ENCODE measurements at places on chromosomes 12 and 14.

DNA sequence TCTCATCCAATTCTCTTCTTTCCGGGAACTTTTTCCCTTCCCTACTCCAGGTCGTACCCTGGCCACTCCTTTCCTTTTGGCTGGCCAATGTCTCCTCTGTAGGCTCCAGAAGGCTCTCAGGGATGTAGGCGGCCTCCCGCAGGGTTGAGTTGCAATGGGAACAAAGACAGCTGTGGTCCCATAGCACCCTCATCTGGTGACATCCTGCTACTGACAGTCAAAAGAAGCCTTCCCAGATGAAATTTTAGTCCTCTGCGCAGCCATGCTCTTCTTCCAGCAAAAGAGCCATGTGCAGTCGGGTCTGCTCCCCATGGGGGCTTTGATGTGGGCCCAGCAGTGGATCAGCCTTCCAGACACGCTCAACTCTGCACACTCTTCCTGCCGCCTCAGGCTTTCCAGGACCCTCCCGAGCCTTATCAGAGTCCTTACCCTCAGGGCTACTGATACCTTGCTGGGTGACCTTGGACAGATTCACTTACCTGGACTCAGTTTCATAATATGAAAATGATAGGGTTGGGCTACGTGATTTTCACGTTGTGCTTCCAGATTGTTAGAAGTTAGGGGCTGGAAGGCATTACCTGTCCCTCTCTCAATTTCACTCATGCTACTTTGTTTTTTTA, 5.5 kb upstream of the CELA1 start:
- peak; percentile 67 for DNase-seq

GRCh38 chr12:51244269-51244668, 5.6 kb downstream of the DAZAP2 start:
- no peak for DNase-seq

DNA sequence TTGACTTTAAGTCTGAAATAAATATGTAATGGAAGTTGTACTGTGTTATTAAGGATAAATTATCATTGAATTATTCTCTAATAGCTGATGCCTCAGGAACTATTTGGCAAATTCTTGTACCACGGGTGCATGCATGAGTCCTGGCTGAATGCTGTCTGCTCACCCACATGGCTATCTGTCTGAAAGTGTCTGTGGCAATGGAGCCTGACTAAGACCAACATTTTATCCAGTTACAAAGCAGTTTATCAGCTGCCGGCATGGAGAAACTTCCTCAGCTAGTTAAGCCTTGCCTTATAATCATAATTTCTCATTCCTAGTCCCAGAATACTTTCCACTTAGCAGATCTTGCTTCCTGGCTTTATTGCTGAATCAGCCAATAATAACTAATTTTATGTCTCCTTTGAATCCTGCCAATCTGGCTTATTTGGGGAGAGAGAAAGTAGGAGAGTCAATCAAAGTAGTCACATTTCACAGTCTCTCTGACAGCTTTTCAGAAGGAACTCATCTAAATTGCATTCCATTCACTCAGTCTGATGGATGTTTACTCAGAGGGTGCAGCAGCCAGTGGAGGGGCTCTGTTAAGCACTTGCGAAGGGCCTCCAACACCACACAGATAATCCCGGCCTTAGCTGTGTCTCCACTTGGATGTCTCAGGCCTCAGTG, 280.6 kb upstream of the CLEC14A start:
- DNase-seq: no peak

GRCh38 chr12:10634427-10634826, 21.0 kb upstream of the MAGOHB start:
- DNase-seq: no peak

GRCh38 chr14:53900499-53900898, 56.1 kb downstream of the BMP4 start:
- no peak for DNase-seq

DNA sequence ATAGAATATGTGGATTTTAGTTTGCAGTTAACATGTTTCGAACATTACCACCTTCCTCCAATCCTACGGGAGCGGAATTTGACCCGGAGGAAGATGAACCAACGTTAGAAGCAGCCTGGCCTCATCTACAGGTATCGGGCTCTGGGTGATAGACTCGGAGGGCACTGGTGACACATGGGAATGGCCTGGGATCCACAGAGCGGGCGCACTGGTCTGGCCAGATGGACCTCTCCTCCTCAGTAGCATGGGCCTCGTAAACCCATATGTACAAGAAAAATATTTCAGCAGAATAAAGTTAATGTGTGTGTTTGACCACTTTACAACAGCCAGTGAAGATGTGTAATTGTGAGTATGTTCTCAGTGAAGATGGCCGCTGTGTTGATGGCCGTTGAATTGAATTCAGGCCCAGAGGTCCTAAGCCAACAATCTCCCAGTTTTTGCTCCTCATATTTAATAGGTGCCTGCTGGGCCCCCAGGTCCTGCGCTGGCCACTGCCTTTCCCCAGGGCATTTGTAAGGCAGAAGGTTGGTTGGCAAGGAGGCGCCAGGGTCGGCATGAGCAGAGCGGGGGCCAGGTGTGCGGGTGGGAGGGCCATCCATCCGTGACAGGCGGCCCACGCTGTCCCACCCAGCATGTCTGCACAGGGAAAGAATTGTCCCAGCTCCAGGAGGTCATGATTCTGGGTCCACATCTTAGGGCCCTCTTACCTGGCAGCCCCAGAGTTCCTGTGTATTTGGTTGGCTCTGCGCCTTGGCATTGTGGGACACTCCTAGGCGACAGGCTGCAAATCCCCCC, 82.0 kb upstream of the DYNC1H1 start:
- DNase-seq: no peak

- no peak for DNase-seq
These were observed 58.7 kb downstream of the TESC start for GRCh38 chr12:117040496-117040895.

GRCh38 chr14:50714450-50715073, 46.5 kb upstream of the SAV1 start:
- peak; percentile 5 for DNase-seq

DNA sequence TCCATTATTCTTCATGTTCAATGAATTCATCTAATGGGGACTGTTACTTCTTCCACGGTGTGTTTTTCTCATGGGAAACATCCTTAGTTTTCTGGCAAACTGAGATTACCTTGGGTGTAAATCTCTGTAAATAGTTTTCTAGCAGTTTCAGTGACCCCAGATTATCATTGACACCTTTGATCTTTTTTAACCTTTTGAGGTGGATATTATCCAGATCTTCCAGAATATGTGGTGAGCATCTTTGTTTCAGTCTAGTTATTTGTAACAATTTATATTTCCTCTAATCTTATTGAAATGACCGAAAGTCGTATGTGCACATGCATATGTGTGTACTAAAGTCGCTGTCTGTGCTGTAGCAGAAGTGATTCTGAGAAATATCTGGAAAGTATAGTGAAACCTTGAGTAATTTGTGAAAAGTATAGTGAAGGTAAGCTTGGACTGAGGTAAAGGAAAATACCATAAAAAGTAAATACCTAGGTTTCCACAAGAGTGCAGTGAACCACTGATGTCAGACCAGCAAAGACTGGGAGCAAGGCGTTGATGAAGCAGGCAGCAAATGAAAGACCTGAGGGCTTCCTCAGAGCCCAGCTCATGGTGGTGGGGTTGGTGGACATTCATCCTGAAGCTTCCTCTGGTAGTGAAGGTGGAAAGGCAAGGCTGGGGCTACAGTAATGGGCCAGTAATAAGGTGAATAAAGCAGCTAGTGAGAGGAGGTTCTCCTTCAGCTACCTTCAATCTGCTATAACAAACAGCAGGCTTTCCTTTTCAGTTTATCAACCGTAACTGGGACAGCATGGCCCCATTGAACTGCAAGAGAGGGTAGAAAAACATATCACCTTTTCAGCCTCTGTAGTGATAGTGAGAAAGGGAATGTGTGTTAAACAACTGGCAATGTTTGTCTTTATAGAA, 480.2 kb upstream of the FBXO33 start:
- no peak for DNase-seq

GRCh38 chr12:26848156-26848825, 15.3 kb upstream of the ITPR2 start:
- no peak for DNase-seq

DNA sequence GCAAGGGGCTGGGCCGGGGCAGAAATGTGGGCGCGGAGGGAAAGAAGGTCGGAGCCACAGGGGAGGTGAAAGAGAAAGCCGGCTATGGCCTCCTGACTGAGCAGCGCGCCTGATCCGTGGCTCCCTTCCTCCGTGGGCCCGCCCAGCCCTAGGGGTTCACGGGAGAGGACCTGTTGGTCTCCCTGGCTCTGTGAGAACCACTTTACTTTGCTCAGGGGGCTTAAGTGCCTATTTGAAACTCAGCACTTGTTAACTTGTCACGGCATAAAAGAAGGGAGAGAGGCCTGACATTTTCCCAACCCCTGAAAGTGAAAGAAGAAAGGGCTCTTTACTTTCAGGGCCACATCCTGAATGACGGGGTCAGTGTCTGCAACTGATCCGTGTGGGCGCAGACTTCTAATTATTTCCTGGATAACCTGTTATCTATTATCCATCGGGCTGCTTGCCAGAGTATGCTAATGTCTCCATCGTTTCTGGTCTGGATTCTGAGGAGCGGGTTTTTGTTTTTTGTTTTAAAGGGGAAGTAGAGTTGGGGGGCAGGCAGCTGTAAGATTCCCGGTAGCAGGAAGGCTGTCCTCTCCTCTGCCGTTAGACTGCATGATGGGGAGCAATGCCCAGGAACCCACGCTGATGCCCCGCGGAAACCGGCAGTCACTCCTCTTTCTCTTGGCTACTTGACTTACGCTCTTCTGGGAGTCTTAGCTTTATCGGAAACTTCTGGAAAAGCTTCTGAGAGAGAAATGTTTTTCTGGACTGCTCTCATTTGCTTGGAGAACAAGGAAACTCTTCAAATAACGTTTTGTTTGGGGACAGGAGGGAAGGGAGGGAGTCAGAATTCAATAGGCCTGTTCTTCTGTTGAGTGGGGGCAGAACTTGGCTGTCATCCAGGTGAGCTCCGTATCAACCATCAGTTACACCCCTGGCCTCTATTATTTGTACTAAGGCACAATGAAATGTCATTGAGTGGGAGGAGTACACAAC, 127.7 kb upstream of the MAX start:
- peak; percentile 94 for DNase-seq

- DNase-seq: no peak
These were observed 486.1 kb upstream of the TMEM132C start for GRCh38 chr12:127780881-127781280.

- no peak for DNase-seq
These were observed 182.9 kb downstream of the NOVA1 start for GRCh38 chr14:26414926-26415325.

DNA sequence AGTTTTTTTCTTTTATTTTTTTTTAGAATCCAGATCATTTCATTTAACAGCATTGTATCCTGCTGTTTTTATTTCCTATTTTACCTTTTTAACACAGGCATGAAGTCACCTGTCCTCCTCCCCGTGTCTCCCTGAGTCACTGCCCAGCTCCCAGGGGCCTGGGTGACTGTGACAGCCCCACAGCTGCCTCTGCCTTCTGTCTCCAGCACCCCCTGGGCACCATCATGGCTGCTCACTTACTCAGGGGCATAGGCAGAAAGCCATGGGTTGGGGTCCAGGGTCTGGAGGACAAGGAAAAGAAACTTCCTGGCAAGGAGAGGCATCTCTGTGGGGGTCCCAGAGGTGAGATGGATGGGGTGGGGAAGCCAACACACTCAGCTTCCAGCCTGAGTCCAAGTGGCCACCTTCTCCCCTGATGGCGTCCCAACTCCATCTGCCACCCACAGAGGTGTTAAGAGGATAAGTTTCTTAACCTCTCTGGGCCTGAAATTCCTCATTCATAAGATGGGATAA, 25.3 kb downstream of the TMEM63C start:
- no peak for DNase-seq

DNA sequence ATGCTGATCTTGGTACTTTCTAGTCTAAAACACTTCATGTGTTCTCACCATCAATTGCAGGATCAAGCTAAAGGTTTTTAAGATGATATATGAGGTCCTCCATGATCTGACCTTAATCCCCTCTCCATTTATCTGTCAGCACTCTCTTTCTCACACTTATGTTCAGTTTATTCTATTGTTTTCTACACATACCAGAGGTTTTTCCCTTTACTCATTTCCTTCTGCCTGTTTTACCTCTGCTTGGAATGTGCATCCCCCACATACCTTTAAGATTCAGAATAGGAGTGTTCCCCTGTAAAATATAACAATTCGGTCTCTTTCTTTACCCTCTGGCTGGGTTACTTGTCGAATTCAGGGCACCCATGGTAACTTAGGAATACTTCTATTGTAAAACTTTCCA, 219.1 kb upstream of the PKP2 start:
- no peak for DNase-seq

DNA sequence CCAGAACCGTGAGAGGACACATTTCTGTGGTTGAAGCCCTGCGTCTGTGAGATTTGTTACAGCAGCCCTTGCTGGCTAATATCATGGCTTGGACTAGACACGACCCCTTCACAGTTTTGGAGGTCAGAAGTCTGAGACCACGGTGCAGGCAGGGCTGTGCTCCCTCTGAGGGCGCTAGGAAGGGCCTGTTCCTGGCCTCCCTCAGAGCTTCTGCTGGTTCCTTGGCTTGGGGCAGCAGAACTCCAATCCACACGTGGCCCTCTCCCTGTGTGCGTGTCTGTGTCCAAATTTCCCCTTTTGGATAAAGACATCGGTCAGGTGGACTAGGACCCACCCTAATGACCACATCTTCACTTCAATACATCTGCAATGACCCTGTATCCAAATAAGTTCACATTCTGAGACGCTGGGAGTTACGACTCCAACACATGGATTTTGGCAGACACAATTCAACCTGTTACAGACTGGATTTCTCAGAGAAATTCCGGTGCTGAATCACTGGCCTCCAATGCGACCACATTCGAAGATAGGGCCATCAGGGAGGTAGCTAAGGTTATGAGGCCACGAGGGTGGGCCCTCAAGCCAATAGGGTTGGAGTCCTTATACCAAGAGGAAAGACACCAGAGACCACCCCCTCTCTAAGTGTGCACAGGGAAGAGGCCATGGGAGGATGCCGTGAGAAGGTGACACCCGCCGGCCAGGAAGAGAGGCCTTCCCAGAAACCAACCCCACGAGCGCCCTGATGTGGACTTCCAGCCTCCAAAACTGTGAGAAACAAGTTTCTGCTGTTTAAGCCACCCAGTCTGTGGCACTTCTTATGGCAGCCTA, 43.6 kb upstream of the PPP2R5C start:
- DNase-seq: no peak

DNA sequence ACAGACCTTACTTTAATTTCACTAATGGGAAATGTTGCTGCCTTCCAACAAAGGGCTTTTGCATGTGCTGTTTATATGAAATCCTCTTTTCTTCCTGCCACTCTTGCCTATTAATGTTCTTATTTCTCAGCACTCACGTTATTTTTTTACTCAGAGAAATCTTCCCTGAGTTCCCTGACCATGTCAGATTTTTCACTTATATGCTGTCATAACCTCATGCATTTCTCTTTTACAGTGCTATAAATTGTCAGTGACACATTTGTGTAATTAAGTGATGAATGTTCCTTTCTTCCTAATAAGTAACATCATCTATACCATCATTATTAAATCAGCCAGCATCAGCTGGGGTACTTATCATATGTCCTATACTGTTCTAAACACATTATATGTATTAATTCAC, 444.1 kb downstream of the DIO2 start:
- no peak for DNase-seq

GRCh38 chr12:9115731-9116559, at the start of gene A2M:
Gene A2M, minus strand, starts transcription at chr12:9115919. Its CDS starts 70 bp downstream, at chr12:9115849.
- no peak for DNase-seq

- no peak for DNase-seq
These were observed 30.8 kb upstream of the BDKRB2 start for GRCh38 chr14:96173636-96174475.

GRCh38 chr14:44370727-44371126, 136.4 kb downstream of the FSCB start:
- DNase-seq: no peak

GRCh38 chr12:132433641-132434395, 56.1 kb upstream of the FBRSL1 start:
- no peak for DNase-seq

GRCh38 chr14:98236314-98236713, 1035.7 kb downstream of the BCL11B start:
- no peak for DNase-seq

All from NCI-H748 treated with DMSO at 0.1 percent for 48 hours (cell line).